NCI-H1092 (cell line): ENCODE measurements at places on chromosomes 4 and X.

DNA sequence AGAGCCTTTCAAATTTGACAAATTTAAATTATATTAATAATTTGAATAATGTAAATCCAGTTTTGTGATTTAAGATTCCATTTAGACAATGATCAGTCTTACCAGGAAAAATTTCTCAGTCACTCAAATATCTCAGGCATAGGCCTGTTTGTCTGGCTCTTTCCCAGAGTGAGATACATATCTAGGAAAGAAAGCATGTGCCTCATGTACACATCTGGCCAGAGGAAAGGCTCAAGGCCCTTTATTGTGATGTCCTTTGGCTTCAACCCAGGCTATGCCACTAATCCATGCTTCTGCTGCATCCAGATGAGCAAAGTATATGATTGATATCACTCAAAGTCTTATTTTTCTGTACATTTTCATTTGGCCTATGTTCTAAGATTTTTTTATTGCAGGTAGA lies 473.3 kb upstream of the ADGRL3 start:
- DNase-seq: no peak

DNA sequence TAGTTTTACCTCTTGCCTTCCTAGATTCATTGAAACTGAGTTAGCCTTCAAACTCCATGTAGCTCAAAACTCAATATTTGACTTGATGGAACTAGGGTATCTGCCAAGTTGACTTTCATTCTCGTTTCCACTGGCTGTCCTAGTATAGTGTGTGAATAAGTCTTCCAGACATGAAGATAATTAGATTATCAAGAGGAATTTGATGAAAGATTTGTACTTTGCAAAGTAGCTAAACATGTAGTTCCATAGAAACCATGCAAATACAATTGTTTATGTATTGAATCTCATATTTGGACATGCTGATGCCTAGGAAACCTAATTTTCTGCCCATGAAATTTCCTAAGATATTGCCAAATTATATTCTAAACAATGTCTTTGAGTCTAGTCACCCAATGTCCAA lies 297.5 kb downstream of the ARHGAP24 start:
- DNase-seq: no peak

DNA sequence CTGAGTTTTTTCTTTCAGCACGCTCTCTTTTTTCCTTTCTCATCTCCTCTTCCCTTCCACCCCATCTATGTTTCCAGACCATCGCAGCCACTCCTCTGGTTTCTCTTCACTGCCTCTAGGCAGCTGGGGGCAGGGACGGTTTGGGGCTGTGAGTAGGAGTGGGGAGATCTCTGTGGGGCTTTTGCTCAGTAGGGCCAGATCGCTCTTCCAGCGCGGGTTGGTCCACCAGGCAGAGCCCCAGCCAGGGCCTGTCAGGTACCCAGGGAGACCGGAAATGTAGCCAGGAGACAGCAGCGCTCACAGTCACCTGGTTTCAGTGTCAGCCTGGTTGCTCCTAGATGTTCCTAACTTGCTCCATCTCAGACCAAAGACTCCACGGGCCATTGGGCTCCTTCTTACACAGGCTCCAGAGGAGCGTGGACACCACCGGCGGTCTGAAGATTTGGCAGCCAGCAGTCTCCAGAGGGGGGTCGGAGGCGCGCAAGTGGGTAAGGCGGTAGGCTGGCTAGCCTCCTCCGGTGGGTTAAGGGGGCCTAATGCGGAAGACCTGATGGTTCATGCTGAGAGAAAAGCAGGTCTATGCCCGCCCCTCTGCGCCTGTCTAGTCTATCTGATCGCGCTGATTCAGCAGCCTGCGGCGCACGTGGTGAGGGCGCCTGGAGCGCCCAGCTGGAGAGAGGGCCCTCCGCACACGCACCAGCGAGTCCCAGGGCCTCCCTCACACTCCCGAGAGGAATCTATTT lies 1.8 kb downstream of the FGF5 start:
- no peak for DNase-seq

DNA sequence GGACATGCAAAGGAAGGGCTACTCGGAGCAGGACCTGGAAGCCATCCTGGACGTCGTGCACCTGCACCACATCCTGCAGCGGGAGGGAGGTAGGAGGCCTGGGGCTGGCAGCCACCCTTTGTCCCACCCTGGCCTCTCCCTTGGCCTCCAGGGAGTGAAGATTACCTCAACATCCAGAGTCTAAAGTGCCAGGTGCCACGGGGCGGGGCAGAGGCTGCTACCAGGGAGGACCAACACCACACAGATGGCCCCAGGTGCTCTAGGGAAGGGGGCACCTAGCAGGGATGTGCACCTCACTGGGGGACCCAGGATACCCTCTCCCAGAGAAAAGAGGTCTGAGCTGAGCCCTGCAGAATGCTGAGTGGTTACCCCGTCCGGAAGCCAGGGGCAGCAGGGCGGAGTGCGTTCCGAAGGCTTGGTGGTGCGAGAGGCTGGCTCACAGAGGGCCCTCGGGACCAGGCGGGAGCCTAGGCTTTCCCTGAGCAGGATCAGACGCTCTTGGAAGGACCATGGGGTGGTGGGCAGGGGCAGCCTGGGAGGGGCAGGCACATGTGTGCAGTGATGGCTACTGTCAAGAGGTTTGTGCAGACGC lies 16.1 kb downstream of the ABCD1 start:
- DNase-seq: no peak

DNA sequence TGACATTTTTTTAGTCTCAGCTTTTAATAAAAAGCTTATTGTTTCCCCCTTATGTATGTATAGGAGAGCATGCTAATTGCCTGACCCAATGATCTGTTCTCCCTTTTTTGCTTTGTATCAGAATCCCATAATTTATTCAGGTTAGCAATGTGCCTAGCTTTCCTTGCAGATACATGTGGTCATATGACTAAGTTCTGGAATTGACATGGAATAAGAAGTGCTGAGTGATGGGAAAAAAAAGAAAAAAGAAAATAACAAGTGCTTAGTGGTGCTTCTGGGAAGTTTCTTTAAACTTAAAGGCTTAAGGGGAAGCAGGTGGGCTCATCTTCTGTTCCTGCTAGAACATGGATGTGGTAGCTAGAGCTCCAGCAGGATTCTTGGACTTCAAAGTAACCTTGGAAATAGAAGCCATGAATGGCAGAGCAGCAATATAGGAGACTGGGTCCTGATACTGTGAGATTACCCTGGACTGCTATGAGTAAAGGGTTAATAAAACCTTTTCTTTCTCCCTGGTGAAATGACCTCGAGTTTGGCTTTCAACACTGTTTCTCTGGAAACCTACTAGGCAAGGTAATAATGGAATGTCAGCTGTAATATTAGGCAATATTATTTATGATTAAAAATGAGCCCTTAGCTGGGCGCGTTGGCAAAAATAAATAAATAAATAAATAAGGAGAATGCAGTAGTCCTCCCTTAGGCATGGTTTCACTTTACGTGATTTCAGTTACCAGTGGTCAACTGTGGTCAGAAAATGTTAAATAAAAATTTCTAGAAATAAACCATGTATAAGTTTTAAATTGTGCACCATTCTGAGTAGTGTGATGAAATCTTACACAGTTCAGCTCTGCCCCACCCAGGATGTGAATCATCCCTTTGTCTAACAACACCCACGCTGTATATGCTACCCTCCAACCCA lies 16.7 kb upstream of the RBM41 start:
- no peak for DNase-seq

GRCh38 chr4:48102303-48102702 lies 31.7 kb downstream of the TXK start:
- DNase-seq: no peak

- no peak for DNase-seq
These were observed 613 bp upstream of the TMEM47 start for GRCh38 chrX:34657726-34658070.

- DNase-seq: no peak
These were observed 198.4 kb upstream of the ACTRT1 start for GRCh38 chrX:128250621-128251020.

DNA sequence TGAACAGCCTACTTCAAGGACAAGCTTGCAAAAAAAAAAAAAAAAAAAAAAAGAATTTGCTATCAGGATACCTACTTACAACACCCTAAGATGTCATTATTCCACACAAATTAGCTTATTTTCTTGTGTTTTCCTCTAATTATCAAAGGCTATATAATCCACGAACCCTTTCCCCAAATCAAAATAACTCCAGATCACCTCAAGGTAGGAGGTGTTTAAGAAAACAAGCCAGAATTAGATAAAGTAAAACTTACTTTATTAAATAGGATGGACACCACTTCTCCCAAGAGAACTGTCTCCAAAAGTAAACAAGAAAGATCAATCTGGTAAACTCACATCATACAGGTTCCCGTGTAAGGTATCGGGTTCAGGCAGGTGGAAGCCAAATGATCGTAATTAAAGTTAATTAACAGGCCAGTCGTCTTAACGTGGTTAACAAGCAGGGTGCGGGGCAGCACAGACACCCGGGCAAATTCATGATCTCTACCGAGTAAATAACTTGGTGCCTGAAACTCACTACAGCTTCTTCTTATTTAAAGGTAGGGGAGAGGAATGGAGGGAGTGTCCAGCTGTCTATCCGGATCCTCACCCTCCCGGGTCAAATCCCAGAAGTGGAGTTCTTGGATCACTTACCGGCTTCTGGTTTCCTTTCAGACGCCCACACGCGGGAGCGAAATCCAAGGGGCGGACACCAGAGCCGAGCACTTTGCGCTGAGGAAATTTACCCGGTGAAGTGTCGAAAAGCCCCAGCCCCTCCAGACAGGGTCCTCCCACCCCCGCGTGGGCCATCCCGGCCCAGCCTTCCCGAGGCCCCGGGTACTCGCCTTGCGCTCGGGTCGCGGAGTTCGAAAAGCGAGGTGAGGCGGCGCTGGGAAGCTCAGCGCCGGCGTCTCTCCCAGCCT lies 708 bp downstream of the ARAP2 start:
- no peak for DNase-seq

GRCh38 chrX:134013092-134013497 lies 27.7 kb upstream of the GPC3 start:
- DNase-seq: no peak

DNA sequence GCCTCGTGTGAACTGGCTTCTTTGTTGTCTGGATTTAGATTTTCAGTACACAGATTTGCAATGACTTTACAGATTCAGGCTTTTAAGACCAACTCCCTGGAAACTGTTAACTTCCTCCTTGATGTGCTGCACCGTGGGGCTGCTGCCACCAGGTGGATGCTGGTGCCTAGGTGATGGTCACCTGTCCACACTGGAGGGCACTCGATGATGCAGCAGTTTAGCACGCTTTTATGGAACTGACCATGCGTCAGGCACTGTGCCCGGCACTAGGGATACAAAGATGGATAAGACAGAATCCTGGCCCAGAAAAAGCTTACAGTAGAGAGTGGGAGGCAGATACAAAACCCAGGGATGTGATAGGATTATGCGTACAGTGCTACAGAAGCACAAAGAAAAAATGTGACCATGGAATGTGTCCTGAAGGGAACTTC lies 180.7 kb downstream of the CEP135 start:
- no peak for DNase-seq

- DNase-seq: no peak
These were observed 122.7 kb downstream of the ZNF518B start for GRCh38 chr4:10334506-10335028.

DNA sequence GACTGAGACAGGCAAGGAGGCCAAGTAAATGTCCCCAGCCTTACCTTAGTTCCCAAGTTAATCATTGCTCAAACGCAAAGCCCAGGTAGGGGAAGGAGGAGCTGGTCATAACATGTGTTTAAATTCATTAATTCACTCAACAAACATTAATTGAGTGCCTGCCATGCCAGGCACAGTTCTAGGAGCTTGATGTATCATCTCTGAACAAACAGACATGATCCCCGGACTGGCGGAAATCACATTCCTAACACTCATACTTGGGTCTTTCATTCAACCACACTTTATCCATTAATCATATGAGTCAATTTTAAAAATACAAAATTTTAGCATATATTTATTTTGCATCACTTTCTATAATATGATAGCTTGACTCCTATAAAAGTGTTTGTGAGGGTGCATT lies 335.3 kb upstream of the NOCT start:
- DNase-seq: no peak

GRCh38 chrX:150694738-150695410 lies 1.7 kb downstream of the MTMR1 start:
- no peak for DNase-seq

- DNase-seq: no peak
These were observed 233.5 kb downstream of the ARHGAP24 start for GRCh38 chr4:85708468-85708867.
